ENCODE measurements at places on chromosomes 4 and X.

DNA sequence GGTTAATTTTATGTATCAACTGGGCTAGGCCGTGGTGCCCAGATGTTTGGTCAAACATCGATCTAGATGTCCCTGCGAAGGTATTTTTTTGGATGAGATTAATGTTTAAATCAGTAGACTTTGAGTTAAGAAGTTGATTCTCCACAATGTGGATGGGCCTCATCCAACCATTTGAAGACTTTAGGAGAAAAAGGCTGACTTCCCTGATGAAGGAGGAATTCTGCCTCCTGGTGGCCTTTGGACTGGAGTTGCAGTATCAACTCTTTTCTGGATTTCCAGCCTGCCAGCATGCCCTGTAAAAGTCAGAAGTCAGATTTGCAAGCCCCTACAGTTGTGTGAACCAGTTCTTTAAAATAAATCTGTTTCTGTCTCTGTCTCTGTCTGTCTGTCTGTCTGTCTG lies 91.4 kb downstream of the STK32B start:
- DNase-seq, result peak; percentile 32

- no peak for DNase-seq
Observed at GRCh38 chrX:134717698-134718097, 59.4 kb upstream of the PLAC1 start.

DNA sequence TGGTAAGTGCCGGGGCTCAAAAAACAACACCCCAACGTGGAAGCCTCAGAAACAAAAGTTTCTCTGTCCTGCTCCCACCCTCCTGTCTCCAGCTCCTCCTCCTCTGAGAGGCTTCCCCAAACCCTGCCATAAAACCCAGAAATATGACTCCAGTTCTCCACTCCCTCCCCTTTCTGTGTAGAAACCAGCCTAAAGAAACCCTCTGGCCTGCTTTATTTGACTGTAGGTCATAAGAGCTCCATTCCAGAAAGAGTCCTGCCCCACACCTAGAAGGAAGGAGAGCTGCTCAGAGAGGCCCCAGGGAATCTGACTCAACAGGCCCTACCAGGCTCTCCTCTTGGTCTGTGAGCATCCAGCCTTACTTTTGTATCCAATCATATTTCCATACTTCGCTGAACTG lies 872 bp upstream of the S100P start:
- peak; percentile 56 for DNase-seq

GRCh38 chr4:113009461-113009860 lies 40.0 kb upstream of the ANK2 start:
- DNase-seq, result no peak

DNA sequence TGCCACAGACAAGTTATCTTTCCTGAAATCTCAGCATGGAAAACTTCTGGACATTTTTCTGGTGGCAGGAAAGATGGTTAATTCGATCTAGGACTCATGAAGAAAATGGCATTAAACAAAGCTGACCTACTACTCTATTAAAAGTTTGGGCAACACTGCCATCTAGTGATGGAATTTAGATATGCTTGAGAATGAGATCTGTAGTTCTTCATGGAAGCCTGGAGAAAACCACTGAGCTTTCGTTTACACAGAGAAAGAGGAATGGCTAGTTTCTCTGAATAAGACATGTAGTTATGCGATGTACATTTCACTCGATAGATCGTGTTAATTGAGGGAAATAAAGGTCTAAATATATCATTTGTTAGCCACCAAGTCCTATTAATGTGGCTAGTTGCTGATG lies 51.7 kb upstream of the CHRDL1 start:
- peak; percentile 55 for DNase-seq

DNA sequence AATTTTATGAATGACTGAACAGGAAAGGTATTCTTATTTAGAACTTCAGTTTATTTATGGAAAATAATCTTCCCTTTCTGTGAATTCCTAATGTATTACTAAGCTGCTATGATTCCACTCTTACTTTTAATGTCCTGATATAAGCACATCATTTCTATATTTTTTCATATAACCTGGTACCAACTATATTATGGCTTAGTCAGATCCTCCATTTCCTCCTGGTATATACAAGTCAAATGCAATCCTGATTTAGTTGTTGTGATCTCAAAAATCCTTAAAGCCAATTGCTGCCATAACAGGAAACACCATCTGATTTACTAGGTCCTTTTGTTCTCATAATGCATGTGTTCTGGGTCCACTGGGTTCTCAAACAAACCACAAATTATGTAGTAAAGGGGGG lies 26.8 kb downstream of the TRMT2B start:
- DNase-seq, result peak; percentile 8

GRCh38 chrX:11180571-11180970 lies 69.4 kb downstream of the HCCS start:
- peak; percentile 29 for DNase-seq

- no peak for DNase-seq
Observed at GRCh38 chrX:42869659-42870476, 91.9 kb upstream of the PPP1R2C start.

GRCh38 chrX:143854006-143854405 lies 29.9 kb upstream of the UBE2NL start:
- peak; percentile 43 for DNase-seq

DNA sequence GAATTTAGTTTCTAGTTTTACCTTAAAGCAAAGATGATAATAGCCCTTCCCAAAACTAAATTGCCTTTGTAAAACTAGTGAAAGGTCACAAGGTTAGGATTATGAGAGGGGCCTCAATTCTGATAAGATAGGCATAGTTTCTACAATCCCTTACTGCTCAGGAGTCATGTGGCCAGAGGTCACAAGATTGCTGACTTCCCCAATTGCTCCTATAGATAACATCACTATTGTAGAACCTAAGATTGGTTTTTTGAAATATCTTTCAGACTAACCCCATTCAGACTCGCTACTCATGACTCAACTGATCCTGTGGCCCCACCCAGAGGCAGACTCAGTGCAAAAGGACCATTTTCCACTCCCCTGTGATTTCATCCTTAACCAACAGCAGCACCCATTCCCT lies 70.3 kb downstream of the SCD5 start:
- no peak for DNase-seq

DNA sequence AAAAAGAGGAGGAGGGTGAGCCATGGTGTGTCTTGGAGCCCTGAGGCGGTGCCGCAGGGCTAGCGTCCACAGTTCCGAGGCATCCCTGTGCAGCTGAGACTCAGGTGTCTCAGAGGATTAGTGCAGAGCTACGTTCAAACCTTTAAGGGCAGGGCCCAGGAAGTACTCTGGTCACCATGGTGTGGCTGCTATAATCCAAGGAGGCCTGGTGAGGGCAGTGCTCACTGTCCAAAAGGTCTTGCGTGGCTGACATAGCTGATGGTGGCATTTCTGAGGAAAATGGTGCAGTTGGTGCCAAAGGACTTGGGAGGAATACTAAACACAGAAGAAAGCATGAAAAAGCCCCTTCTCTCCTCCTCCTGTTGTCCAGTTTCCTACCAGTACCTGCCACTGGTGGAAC lies 146.9 kb downstream of the DCHS2 start:
- no peak for DNase-seq

DNA sequence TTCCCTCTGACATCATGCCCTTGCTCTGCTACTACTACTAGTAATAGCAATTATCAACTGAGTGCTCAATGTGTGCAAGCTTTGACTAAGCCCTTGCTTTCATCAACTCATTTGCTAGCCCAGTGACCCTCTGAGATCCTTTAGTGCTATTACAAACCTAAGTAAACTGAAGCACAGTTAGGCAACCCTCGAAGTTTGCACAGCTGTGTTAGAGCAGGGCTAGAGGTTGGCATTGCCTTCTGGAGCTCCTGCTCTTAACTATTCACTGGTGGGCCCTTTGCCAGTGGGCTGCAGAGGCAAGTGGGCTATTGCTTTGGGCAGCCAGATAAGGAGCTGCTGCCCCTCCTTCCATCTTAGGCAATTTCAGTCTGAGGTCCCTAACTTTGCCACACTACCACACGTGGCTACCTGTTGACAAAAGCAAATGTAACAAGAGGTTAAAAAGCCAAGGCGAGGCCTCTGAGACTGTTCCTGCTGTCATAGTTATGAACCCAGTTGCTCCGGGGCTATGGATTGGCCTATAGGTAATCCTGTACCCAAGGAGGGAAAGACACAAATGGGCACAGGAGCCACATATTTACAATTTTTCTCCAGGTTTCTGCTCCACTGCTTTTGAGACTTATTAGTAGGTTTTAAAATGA lies 41.5 kb upstream of the ANKRD50 start:
- no peak for DNase-seq

DNA sequence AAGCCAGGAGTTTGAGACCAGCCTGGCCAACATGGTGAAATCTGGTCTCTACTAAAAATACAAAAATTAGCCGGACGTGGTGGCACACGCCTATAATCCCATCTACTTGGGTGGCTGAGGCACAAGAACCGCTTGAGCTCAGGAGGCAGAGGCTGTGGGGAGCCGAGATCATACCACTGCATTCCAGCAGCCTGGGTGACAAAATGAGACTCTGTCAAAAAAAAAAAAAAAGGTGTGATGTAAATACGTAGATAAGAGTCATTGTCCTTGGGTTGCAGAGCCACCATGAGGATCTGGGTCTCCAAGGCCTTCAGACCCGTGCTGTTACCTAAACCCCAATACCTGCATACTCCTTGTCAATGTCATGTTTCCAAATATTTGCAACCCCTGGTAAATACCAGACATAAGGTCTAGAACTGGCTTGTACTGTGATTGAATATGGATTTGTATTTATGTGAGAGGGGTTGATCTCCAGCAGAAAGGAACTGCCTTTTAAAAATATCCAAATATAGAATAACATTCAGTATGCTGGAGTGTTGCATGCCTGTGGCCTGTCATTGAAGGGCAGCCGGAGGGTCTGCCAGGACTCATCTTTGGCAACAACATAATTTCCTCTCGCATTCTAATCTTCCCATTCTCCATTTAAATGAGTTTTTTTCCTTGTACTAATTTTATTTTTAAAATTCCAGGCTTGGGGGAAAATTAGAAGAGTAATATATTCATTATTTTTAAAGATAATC lies 40.4 kb downstream of the ATXN3L start:
- DNase-seq, result no peak

DNA sequence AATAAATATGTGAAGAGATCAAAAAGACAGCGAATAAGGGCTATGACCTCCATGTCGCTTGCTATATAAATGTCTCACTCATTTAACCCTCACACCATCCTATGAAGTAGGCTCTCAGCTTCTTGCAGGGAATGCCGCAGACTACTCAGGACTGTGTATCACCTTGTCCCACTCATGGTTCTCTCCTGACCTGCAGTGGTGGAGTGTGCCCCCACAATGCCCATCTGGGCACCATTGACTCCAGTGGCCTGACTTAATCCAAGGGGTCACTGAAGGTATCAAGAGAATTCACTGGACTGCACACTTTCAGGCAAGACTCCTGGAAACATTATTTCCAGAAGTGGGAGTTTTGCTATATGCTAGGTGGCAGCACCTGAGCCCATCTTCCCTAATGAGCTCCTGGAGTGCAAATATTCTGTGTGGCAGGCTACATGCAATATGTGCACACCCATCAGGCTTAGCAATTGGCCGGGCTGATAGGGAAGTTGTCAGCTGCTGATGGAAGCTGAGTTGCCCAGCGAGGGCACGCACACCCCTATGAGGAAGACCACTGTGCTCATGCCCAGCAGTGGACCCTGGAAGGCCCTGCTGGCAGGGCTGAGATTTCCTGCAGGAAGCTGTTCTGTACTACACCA lies 8.2 kb upstream of the EFNB1 start:
- DNase-seq, result no peak

DNA sequence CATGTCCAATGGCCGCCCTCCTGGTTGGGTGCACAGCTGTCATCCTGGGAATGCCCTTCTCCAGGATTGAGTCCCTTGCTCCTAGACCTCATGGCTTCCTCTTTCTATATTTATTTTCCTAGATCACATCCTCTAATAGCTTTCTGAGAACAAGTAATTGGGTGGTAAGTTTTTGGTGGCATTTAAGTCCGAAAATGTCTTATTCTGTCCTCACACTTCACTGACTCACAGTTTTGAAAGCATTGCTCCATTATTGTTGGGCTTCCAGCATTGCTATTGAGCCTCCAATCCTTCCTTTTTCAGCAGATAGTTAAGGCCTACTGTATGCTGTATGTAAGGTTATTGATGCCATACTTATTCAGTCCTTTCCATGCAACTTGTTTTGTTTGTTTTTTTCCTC lies 25.9 kb downstream of the PGM2 start:
- no peak for DNase-seq

- peak; percentile 2 for DNase-seq
Observed at GRCh38 chrX:33725535-33726210, 406.4 kb downstream of the FAM47A start.

- DNase-seq, result no peak
Observed at GRCh38 chr4:113826421-113826820, 64.9 kb upstream of the CAMK2D start.

DNA sequence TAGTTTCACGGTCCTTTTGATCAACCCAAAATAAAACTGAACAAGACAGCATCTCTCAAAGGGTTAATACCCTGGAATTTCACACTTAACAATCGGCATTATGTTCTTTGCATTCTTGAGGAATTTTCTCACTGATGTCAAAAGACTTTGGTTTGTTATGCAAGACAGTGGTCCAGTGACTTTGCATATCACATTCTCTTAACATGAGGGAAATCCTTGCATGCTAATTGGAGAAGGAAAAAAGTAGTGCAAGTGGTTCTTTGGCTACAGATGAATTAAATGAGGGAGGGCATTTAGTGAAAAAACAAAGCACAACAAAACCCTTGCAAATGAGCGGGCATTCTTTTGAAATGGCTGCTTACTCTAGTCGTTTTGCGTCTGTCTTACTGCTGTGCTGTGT lies 105.1 kb upstream of the LIMCH1 start:
- peak; percentile 88 for DNase-seq

DNA sequence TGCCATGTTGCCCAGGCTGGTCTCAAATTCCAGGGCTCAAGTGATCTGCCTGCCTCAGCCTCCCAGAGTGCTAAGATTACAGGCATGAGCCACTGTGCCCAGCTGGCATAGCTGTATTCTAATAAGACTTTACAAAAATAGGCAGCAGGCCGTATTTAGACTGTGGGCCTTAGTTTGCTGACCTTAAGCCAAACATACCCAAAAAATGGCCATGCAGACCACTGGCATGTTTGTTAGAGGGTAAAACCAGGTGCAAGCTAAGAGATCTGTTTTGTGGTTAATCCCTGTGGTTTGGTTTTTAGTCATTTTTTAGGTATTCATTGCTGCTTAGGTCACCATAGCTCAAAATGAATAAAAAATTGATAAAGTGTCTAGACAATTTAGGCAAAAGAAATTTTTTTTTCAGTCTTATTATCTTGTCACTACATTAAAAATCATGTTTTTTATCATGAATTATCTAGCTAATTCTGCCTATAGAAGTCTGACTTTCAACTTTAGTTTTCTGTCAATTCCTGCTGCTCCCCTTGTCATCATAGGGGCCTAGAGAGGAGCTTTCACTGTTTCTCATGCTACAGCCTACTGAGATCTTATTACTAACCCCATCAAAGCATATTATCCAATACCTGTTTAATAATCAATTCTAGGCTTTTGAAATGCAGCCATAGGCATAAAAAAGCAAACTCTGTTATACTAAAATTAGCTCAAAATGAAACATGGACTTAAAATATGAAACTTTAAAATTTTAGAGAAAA lies 7.5 kb upstream of the SPINK2 start:
- peak; percentile 65 for DNase-seq

Measured in fibroblast of upper back skin (primary cell).